Right lobe of liver (tissue), 6 donors: ENCODE measurements at places on chromosomes 16 and 17. TPM values are rescaled to one million over a fixed set of nuclear protein-coding genes. Genes with fewer than 3 reads are reported as not detected.

DNA sequence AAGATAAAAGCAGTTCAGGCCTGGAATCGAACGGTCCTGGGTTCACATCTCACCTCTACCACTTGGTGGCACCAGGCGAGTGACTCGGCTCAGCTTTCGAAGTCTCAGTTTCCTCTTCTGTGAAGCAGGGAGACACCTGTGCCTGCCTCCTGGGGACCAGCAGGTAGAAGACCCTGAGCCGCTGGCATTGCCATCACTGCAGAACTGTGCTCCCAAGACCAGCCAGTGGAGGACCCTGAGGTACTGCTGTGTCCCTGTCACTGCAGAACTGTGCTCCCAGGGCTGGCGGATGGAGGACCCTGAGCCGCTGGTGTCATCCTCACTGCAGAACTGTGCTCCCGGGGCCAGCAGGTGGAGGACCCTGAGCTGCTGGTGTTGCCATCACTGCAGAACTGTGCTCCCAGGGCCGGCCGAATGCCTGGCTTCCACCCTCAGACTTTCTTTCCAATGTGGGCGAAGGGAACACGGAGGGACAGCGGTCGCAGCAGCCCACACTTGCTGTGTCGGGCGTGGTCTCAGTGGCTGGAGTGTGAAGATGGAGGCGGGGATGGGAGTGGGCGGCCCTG lies 8.7 kb upstream of the SLC7A5 start:
- H3K4me3 ChIP-seq: no peak overlapping the region
- no peaks in the 10 kb centered on the region for H3K4me1 ChIP-seq
- H3K27ac ChIP-seq: no peak overlapping the region
- H3K27me3 ChIP-seq: no peaks in the 10 kb centered on the region

DNA sequence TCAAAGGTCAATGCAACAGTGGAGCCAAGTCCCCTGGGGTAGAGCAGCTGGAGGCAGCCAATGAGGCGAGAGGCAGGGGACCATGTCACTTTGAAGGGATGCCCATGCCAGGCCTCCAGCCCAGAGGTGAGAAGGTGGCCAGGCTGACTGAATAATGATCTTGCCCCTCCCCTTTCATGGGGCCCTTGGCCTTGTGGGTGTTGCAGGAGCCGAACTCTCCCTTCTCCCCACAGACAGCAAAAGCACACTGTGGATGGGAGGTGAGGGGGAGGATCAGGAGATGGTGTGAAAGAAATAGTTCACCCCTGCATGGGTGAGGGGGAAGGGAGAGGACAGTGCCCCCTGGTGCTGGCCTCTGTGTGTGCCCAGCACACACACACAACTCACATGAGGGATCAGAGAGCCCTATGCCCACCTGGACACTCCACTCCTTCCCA lies 15.8 kb upstream of the TBX21 start:
- H3K27ac ChIP-seq: no peak overlapping the region
- H3K4me3 ChIP-seq: no peak overlapping the region
- no peaks in the 10 kb centered on the region for H3K4me1 ChIP-seq
- H3K27me3 ChIP-seq: no peaks in the 10 kb centered on the region
- no peaks in the 10 kb centered on the region for H3K36me3 ChIP-seq
- DNase-seq: no peak

GRCh38 chr16:86075839-86076440 lies 177.0 kb downstream of the IRF8 start:
- H3K4me1 ChIP-seq: no peaks in the 10 kb centered on the region
- H3K27me3 ChIP-seq: no peaks in the 10 kb centered on the region
- no peaks in the 10 kb centered on the region for H3K36me3 ChIP-seq
- H3K4me3 ChIP-seq: no peak overlapping the region

The IGF2BP1 gene
- 0.56 TPM for total RNA-seq

The KCNH4 gene
- not detected for total RNA-seq

The PTGES3L gene
- total RNA-seq: not detected

The RARA gene
- 24.5 TPM for total RNA-seq
